Left ventricle myocardium superior (tissue), 1 donor: ENCODE measurements at places on chromosomes 2 and 18.

DNA sequence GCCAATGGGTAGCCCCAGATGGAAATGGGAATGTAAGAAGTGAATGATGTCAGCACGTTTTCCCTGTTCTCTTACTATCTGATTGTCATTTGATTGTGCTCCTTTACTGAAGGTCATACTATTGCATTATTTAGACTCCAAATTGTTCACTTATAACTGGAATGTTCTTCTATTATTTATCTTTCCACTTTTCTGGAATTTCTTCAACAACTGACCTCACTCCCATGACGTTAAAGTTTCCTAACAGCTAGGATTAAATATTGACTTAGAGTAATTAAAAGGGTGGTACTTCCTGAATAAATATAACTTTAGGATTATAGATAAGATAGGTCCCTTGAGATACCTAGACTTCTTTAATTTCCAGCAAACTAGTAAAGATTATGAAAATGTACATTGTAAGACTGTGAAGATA, 10.9 kb upstream of the GULP1 start:
- DNase-seq = no peak

GRCh38 chr2:235766278-235766677, 272.4 kb downstream of the AGAP1 start:
- no peak for DNase-seq

- DNase-seq = no peak
These were observed 7.8 kb upstream of the CAVIN2 start for GRCh38 chr2:191854382-191855372.

- DNase-seq = no peak
These were observed 76.7 kb downstream of the TGIF1 start for GRCh38 chr18:3526421-3527354.

DNA sequence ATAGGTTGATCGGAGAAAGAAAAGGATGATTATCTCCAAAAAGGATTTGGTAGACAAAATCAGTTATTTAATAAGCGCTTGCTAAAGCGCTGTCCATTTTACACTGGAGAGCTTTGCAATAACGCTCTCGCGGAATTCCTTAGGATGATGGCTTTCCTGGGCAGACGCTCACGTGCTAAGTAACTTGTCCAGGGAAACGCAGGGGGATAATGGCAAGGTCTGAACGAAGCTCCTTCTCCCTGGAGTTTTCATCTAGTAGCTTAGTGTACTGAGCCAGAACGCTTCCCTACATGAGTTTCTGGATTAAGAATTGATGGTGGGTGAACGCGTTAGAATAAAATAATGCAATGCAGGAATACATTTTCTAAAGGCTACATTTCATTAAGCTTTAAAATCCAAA, 739.5 kb upstream of the SALL3 start:
- DNase-seq = no peak

GRCh38 chr18:54991981-54992380, 32.7 kb upstream of the CCDC68 start:
- no peak for DNase-seq

DNA sequence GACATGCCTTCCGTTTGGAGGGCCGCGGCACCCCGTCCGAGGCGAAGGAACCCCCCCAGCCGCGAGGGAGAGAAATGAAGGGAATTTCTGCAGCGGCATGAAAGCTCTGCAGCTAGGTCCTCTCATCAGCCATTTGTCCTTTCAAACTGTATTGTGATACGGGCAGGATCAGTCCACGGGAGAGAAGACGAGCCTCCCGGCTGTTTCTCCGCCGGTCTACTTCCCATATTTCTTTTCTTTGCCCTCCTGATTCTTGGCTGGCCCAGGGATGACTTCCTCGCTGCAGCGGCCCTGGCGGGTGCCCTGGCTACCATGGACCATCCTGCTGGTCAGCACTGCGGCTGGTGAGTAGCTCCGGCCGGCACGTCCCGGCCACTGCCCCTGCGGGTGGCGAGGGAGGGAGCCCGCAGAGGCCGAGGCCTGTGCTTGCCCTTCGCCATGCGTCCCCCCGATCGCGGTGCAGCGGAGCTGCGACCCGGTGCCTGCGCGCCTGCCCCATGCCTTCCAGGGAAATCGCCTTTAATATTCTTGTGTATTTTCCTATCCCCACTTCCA, 1.2 kb downstream of the BMPR2 start:
- peak; percentile 64 for DNase-seq

DNA sequence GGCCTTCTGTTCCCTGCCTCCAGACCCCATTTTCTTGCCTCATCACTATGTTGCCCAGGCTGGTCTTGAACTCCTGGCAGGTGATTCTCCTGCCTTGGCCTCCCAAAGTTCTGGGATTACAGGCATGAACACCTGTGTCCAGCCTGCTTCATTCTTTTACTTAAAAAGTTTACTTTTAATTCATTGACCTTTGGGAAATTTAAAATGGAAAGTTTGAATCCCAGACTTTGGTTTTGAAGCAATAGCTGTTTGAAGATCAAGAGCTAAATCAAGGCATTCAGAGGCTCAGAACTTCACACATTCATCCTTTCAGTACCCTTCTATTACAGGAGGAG, 79.3 kb upstream of the SESTD1 start:
- DNase-seq = no peak
